ENCODE measurements at places on chromosomes 12 and 14. TPM values are rescaled to one million over a fixed set of nuclear protein-coding genes. Genes with fewer than 3 reads are reported as not detected.

DNA sequence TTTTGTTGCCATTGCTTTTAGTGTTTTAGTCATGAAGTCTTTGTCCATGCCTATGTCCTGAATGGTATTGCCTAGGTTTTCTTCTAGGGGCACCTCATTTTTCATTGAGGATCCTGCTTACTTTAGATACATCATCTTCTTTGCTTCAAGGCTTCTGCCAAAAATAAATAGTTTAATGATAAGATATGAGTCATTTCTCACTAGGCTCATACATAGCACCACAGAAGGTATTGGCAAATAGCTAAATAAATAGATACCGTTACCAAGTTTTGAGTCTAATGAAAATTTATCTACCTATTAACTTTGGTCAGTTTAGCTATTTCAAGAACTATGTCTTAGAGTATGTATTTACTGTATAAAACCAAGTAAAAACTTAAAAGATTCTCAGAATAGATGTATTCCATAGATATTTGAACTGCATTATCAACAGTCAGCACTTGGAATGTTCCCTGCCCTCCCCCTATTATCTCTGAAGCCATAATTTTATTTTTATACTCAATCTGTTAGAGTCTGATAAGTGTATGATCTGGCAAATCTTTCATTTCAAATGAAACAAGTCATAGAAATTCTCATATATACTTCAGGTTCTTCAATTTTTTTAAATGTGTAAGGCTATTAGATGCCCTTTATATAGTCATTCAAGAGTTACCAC is 310.2 kb downstream of the CCDC91 start:
- DNase-seq = no peak

CATSPERB gene
- not detected for total RNA-seq

- DNase-seq = no peak
These were observed 4.3 kb downstream of the NCKAP5L start for GRCh38 chr12:49823951-49824350.

DNA sequence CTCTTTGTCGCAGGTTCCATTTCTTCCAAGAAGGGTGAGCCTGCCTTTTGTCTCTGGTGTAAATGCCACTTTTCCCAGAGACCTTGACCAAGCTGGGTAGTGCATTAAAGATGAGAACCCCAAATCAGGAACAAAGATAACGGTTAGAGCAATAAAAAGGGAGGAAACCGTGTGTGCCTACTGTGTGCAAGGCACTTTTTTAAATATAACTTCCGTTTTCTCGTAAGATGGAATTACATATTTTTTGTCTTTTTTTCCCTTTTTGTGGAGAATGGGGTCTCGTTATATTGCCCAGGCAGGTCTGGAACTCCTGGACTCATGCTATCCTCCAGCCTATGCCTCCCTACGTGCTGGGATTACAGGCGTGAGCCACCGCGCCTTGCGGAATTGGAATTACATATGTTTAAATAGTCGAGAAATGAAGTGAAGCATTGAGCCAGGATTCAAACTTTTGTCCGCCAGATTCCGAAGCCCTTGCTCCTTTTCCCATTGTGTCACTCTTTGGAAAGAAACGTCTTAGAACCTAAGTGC is 506 bp upstream of the NABP2 start:
- DNase-seq = no peak

Measured in Caki2 (cell line).